Left lung (tissue), 14 donors: ENCODE measurements at places on chromosomes 3 and 15.

- no peak for DNase-seq
Measured at GRCh38 chr15:93331545-93332167, 242.6 kb upstream of the RGMA start.

GRCh38 chr3:172467170-172467824 lies 19.0 kb upstream of the GHSR start:
- no peak for DNase-seq

DNA sequence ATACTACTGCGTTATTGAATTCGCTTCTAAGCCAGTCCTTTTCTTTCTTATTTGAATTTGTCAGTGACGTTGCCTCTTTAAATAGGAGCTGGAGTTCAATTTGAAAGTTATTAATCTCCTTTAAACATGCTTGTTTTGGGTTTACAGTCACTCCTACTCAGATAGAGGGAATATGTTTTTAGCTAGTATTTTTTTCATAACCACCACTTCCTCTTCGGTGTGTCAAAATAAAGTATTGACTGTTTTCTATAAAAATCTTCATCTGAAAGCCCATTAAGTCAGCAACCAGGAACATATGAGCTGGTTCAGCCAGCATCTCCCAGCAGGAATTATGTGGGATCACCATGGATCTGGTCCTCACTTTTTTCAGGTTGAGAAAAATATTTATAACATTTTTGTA lies 772.9 kb downstream of the DIPK2A start:
- DNase-seq: no peak

- peak; percentile 47 for DNase-seq
Measured at GRCh38 chr15:35068846-35069475, 16.1 kb downstream of the NANOGP8 start.

DNA sequence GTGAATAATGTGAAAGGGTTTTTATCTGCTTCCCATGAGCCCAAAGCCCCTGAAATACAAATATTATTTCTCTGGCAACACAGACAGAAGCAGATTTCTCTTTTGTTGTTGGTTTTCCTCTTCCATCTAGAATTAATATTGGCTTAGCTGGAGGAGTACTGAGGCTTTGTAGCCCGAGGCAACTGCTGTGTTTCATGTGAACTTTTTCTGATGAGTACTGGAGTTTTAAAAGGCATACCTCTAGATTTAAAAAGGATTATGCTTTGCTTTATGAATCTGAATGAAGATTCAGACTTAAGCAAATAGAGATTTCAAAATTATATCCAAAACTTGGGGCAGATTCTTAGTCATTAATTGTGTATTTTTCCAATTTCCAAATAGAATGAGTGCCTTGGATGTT lies 50.9 kb downstream of the IQCH start:
- DNase-seq: no peak

- no peak for DNase-seq
Measured at GRCh38 chr3:55639896-55640765, 153.0 kb upstream of the WNT5A start.

- DNase-seq: no peak
Measured at GRCh38 chr15:46293550-46293949, 658.7 kb downstream of the SQOR start.

DNA sequence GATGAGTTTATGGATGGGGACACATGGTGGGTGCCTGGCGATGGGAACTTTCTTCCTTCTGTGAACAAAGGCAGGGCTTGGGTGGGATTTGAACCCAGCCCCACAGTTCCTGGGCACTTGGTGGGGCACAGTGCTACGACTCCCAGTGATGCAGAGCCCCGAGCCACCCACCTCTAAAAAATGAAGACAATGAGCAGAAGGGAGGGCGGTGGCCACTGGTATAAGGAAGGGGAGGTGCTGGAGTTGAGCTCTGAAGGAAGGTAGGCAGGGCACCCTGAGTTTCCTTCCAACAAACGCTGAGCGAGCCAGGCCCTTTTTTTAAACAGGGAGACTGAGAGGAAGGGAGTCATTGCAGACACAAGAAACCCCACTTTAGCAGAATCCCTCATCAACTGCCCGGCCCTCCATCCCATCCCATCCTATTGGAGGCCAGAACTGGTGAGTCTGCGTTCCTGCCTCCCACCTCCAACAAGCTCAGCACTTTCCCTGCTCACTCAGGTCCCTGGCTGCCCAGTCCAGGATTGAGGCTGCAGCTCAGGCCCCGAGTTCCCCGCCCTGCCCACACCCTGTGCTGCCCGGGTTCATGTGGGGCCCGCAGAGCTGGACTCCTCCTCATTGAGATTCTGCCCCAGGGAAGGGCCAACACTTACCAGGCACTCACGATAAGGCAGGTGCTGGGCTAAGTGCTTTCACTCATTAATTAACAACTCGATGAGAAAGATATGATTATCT lies 57.3 kb downstream of the LINGO1 start:
- peak; percentile 34 for DNase-seq

- no peak for DNase-seq
Measured at GRCh38 chr3:134797057-134797740, 2.1 kb downstream of the EPHB1 start.

- no peak for DNase-seq
Measured at GRCh38 chr15:86830304-86830703, 750.6 kb downstream of the AGBL1 start.

- DNase-seq: no peak
Measured at GRCh38 chr3:191085091-191085490, 114.0 kb upstream of the OSTN start.

- no peak for DNase-seq
Measured at GRCh38 chr3:29026286-29026685, 254.6 kb upstream of the RBMS3 start.

DNA sequence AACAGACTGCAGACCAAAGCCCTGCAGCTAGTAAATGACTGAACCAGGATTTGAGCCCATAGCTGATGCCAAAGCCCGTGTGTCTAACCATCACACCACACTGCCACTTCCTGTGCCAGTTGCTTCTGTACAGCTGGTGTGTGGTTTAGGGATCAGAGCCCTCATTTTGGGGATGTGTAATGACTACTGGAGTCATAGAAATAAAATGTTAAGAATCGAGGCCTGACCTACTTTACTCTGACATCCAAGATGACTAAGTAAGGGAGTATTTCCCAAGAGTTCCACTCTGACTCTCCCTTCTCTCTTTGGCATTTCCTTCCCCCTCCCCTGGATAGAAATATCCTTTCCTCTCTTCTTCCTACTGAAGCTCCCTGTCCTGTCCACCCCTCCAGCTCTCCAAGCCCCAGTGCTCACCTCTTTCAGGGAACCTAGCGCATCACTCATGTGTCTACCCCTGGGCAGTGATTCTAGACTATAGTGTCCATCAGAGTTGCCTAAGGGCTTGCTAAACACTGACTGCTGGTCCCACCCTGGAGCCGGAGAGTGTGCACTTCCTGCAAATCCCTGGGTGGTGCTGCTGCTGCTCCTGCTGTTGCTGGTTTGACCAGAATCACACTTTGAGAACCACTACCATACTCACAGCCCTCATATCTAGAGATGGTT lies 53.8 kb downstream of the MGLL start:
- DNase-seq: no peak

DNA sequence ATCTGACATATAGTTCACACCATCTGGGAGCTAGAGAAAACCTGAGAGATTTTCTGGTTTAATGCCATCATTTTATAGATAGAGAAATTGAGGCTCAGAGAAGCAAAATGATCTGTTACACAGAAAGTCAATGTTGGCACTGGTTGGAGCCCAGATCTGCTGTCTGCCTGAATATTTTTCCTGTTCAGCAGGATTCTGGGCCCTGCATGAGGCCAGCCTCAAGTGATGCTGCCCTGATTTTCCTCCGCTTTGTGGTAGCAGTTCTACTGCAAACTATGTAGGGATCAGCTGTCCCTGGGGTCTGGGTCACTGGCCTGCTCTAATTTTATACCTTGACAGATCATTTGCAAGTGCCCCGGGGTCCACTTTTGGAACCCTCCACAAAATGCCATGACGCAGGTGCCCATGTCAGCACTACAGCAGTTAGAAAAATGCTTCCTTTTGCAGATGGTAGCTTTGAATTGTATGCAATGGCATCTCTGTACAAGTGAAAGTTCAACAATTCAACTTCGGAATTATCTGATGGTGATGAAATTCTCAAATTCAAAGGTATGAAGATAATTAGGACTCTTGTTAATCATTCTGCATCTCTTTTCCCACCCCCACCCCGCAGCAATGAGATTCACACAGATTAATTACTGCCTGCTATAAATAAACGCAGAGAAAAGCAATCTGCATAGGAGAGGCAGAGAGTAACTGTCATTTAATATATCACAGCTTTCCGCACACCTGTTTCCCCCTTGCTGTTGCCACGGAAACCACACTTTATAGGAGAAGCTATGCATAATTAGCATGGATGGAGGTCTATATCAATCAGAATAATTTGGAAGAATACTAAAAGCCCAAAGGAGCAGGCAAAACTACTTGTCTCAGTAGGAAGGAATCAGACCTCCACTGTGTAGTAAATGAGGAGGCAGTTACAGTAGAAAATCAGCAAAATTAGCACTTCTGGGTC lies 222.6 kb downstream of the PDCD6IP start:
- DNase-seq: no peak

DNA sequence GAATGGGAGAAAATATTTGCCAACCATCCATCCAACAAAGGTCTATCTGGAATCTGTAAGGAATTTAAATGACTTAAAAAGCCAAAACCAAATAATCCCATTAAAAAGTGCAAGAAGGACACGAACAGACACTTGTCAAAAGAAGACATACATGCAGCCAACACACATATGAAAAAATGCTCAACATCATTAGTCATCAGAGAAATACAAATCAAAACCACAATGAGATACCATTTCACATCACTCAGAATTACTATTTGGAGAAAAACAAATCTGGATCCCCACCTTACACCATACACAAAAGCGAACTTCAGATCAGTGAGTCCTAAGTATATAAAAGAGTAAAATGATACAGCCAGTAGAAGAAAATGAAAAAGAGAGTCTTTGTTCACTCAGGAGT lies 58.6 kb upstream of the MNS1 start:
- DNase-seq: no peak

DNA sequence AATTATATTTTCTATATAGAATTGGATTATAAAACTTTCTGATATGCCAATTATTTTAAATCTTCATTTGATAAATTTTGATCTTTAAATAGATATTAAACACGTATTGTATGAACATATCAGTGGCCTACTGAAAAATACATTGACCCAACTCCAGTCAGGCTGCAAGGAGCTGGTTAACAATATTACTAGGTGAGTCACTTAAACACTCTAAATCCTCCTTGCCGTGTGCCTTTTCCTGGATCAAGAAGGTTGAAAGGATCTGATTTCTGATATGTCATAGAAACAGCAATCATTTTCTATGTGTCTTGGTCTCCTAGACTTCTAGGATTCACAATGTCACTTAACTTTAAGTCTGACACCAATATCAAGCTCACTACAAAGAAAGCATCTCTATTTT lies 123.2 kb downstream of the TP63 start:
- no peak for DNase-seq
